ENCODE measurements at places on chromosomes 5 and 9.

GRCh38 chr9:128250839-128251731 is 24.7 kb downstream of the GOLGA2 start:
- DNase-seq: no peak

DNA sequence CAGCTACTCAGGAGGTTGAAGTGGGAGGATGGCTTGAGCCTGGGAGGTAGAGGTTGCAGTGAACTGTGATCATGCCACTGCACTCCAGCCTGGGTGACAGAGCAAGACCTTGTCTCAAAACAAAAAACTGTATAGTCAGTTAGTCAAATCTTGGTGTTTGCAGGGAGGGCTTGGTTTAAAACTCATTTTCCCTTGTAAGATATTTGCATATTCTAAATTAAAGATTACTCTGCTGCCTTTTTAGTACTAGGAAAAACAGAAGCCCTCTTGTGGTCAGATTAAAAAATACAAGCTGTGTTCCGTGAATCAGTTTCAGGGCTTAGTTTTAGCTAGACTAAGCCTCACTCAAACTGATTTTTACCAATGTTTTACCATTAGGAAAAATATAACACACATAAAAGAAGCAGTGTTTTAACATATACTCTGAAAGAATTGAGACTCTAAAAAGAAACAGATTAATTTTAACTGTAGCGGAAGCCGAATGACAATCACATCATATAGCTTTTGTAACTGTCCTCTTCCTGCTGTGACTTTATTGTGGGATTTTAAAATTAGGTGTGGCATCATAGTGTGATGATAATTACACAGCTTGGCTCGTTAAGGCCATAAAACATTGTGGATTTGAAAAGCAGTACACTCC is 84.9 kb upstream of the BASP1 start:
- no peak for DNase-seq

- no peak for DNase-seq
Observed at GRCh38 chr5:78720227-78720985, 71.8 kb upstream of the LHFPL2 start.

DNA sequence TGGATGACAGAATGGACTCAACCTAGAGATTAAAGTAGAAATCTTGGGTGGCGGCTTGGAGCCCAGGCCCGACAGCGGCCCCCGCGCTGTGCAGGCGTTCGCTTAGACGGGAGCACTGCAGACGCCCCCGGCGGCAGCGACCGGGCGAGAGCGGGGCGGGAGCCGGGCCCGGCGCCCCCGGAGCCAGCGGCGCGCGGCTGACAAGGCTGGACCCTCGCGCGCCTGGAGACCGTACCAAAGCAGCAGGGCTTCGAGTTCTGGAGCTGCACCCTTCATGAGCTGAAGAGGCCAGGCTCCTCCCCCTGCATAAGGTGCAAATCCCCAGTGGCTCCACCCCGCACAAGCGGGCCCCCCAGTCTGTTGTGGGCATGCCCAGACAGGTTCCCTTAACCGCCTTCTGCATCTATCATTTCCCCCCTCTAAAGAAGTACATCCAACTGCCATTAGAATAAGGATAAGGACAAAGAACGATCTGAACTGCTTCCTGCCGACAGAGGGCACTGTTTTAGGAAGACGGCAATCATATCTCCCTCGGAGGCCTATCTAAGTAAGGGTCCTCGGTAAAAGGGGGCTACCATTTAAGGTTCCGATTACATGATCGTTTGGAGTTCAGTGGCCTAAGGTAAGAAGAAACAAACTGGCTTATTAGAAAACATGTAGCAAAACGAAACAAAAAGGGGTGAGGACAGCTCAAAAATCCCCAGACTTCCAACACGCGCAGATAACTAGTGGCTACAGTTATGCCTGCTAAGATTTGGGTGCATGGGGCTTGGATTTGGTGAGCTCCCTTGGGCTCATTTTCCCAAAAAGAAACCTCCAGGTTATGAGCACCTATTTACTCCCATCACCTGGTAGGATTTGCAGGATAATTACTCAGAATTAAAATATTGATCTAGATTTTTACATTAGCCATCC is 66.3 kb downstream of the RGMB start:
- DNase-seq: no peak

DNA sequence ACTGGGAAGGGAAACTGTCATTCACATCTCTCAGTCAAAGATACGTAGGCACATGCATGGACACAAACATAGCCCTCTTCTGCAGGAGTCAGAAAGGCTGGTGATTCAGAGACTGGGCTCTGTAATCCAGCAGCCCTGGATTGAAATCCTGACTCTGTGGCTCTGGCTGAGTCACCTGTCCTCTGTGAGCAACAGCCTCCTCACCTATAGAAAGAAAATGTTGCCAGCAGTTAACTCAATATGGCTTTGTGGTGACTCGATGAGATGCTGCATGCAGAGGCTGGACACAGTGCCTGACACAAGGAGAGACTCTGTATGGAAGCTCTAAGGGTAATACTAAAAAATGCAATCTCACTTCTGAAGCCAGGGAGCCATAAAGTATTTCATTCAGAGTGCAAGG is 23.9 kb upstream of the CDKN2AIPNL start:
- DNase-seq: no peak

DNA sequence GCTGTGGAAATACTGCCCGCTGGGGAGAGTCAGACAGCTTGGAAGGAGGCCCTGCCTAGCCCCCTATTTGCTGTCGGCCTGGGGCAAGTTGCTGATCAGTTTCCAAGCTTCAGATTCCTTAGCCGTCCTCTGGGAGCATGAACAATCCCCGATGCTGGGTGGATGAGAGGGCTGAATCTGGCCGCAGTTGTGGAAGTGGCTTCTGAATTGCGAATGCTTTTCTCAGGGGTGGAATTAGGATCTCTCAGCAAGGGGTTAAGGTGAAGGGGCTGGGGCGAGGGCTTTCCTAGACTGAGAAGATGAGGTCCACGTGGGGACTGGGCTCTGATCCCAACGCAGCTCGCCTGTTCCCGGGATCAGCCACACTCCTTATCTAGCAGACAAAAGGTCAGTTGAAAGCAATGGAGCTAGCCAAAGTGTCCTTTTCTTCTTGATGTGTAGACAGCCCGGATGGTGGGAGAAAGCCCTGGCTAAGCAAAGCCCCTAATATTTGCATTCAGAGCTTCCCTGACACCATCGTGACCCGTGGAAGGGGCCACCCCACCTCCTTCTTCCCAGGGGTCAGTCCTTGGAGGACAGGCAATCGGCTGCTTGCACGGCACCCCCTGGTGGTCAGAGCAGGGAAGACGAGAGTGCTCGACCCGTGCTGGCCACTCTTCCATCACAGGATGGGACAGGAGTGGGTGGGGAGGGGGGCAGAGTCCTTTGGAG is 54.9 kb downstream of the COL15A1 start:
- DNase-seq: peak; percentile 41

DNA sequence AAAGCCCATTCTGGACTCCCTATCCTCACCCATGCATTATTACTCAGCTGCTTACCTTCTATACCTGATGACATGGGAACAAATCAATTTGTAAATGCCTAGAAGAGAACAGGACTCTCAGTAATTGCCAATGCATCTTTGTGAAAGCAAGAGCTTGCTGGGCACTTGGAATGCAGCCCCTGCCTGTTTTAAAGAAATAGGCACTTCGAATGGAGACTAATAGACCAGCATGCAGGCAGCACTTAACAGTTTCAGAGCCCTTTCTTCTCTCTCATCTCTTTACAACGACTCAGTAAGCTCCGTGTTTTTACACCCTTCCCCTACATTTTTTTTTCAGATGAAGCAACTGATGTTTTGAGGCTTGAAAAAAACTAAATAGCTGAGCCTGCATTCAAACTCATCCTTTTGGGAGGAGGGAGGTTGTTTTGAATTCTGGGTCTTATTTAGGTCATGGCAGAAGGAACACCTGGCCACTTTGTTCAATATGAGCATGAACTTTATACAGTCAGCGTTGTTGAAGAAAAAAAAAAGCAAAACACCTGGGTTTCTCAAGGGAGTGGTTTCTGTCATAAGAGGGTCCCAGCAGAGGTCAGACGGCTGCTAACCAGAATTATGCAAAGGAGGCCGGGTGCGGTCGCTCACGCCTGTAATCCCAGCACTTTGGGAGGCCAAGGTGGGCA is 34.6 kb upstream of the WHRN start:
- no peak for DNase-seq

GRCh38 chr5:154647761-154648145 is 107.4 kb upstream of the LARP1 start:
- no peak for DNase-seq

GRCh38 chr5:175878544-175879438 is 7.4 kb downstream of the CPLX2 start:
- no peak for DNase-seq

GRCh38 chr9:16652582-16652981 is 217.9 kb downstream of the BNC2 start:
- DNase-seq: no peak

DNA sequence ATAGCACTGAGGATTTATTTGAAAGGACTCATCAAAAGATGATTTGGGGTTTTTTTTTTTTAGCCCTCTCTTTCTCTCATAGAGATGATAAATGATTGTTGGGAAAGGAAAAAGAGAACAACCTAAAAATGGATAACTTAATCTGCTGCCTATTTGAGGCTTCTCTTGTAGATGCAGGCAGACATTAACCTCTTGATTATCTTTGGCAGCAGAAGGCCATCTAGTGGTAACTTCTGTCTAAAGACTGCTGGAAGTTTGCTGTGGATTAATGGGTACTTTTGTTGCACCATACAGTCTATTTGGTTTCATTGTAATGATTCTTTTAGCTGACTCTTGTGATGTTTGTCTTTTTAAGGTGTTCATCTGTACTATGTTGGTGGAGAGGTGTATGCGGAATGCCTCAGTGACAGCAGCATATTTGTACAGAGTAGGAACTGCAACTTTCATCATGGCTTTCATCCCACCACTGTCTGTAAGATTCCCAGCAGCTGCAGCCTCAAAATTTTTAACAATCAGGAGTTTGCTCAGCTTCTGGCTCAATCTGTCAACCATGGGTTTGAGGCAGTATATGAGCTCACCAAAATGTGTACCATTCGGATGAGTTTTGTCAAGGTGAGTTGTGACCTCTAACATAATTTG is 18.8 kb downstream of the SMIM32 start:
- no peak for DNase-seq

DNA sequence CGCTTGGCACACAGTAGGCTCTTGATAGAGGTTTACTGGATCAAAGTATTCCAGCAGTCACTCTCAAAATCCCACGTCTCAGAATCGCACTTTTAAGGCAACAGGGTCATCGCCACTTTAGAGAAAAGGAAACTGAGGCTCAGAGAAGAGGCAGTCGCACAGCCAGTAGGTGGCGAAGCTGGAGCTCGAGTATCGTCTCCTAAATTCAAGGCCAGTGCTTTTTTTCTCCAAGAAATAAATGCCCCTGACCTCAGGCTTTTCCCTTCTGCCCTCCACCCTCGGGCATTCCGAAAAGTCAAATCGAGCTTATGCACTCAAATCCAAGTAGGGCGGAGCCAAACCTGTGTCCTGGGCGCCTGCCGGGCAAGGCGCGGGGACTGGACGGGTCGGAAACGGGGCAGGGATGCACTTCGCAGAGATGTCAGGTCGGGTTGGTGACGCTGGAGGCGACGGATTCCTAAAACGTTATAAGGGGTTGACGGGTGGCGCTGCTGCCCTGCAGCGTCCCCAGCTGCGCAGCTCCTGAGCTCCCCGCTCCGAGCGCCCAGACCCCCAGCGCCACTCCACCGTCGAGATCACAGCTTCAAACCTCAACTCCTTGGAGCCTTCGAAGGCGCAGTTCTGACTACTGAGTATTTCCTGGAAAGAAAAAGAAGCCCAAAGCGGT is 4.7 kb upstream of the FOXB2 start:
- no peak for DNase-seq

DNA sequence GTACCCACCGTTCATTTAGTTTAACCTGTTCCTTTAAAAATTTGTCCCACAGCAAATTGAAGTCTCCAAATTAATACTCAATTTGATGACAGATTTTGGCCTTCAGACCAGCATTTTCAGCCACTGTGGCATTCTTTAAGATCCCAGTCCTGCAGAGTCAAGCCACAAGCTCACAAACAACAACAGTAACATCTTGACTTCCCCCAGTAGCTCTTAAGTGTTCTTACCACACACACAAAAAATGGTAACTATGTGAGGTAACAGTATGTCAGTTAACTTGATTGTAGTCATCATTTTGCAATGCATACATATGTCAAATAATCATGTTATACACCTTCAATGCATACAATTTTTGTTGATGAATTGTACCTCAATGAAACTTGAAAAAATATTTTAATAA is 247.9 kb downstream of the LURAP1L start:
- DNase-seq: no peak

DNA sequence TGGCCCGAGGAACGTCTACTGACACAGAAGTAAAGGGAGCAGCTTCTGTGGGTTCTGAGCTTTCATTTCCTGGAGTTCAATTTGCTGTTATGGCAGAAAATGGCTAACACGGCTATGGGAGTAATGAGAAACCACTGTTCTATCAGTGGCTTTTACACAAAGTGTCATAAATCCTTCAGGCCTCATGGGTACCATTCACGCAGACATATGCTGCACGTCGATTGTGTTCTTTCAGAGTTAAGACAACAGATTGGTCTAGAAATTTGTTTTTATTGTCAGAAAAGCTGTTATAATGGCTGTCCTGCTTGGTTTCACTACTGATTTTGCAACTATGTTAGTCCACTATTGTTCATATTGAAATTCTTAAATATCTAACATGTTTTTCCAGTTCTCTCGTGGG is 135.4 kb downstream of the ALDH1A1 start:
- no peak for DNase-seq

DNA sequence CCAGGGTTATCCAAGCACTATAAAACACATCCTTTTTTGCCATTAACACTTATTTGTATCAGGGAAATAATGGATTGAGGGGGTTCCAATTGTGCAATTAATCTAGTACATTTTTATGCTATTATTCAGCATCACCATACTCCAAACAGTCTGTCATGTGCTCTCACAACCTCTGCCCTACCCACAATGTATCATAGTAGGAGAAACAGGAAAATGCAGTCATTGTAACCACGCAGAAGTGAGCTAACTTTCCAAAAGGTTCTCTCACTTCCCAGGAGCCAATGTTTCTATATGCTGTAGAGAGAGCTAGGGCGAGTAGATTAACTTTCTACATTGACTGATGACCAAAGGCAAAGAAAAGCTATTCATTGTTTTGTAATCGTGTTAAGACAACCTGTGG is 29.8 kb downstream of the DAB2 start:
- no peak for DNase-seq

DNA sequence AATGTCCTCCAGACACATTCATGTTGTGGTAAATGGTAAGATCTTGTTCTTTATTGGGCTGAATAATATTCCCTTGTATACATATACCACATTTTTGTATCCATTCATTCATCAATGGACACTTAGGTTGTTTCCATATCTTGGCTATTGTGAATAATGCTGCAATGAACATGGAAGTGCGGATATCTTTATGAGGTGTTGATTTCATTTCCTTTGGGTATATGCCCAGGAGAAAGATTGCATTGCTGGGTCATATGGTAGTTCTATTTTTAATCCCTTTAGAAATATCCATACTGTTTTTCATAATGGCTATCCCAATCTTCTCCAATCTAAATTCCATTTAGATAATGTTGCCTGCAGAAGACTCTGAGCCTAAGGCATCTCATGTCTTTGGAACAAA is 78.0 kb upstream of the TNC start:
- DNase-seq: no peak

- no peak for DNase-seq
Observed at GRCh38 chr5:141954194-141954593, 3.8 kb downstream of the PCDH12 start.

GRCh38 chr5:6907320-6907918 is 194.2 kb downstream of the TENT4A start:
- no peak for DNase-seq

Data from stimulated activated CD4-positive, alpha-beta T cell treated with anti-CD3 and anti-CD28 coated beads, Interleukin-1b, Interleukin-23, amount 100 ng/mL, for 24 hours (primary cell).